ENCODE measurements at places on chromosomes 12 and 14.

DNA sequence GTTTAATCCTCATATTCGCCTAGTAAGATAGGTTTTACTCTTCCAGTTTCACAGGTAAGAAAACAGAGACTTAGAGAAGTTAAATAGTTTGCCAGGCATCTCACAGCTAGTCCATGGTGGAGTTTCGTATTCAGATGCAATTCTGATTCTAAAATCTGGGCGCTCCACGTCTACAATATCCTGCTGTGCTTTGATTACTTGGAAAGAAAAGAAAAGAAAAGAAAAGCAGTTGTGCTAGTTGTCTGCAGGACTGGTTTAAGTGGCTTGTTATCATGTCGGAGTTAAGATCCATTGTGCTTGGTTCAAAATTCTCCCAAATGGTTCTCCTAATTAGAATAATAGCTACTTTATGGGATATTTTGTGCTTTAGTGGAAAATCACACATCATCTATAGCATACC is 18.6 kb downstream of the AKAP3 start:
- no peak for DNase-seq

- no peak for DNase-seq
Measured at GRCh38 chr12:42871816-42872215, 282.3 kb upstream of the PRICKLE1 start.

GRCh38 chr12:84218406-84218805 is 694.2 kb downstream of the SLC6A15 start:
- no peak for DNase-seq

- no peak for DNase-seq
Measured at GRCh38 chr12:102371165-102371564, 109.2 kb downstream of the IGF1 start.
